Activated naive CD4-positive, alpha-beta T cell (primary cell): ENCODE measurements at places on chromosomes 13 and 19.

GRCh38 chr19:10290357-10290875 lies 664 bp downstream of the ICAM5 start:
- no peak for DNase-seq

- DNase-seq: no peak
Measured at GRCh38 chr19:38815059-38816001, 2.6 kb upstream of the LGALS4 start.

DNA sequence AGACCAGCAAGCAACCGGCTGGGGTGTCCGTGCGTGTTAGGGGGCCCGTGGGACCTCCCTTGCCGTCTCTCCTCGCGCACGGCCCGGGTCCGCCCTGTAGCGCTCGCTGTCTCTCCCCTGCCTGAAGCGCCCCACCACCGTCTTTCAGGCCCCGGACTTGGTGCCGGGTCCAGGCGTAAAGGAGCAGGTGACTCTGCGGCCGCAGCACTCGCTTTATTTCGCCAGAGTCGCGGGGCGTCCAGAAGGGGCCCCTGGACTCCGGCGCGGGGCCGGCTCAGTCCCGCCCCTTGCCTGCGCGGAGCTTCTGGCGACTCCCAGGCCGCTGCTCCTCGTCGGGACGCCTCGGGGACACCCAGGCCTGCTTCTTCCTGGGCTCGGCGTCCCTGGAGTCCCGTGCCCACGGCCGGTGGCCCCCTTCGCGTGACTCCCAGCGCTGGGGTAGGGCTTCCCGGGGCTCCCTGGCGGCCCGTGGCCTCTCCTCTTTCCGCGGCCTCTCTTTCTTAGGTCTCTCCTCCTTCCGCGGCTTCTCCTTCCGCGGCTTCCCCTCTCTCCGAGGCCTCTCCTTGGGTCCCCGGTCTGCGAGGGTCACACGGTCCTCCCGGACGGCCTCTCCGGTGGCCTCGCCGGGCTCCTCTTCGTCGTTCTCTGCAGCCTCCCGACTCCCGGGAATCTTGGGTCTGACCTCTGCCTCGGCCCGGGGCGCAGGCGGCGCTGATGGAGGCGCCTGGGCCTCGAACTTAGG lies 3.1 kb downstream of the AMH start:
- no peak for DNase-seq

DNA sequence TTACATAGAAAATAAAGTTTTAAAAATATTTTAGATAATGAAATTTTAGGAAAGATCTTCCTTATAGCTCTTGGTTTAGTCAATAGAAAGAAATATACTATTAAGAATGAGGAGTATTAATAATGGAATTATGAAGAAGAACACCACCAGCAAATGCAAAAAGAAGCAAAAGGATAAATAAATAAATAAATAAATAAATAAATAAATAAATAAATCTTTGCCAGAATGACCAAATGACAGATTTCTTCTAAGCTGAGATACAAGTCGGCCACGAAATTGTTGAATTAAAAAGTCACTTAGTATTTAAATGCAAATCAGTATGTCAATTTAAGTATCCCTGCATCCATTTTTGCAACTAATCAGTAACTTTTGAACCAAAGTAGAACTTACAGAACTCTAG lies 95.9 kb downstream of the DACH1 start:
- no peak for DNase-seq

DNA sequence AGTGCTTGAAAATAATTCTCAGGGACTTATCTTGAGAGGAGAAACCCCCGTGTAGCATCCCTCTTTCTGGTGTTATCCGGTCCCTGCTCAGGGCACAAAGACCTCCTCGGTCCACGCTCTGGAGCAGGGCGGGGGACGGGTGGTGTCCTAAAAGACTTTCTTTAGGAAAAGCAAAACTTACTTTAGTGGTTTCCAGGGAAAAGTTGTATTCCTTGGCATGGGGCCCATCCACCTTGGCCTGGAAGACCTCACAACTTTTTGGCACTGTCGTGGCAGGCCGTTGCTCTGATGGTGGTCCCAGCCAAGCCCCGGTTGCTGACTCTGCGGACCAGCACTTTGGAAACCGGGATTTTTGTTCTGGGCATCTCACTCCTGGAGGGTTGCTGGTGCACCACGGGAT lies 2.7 kb downstream of the AMER2 start:
- no peak for DNase-seq

DNA sequence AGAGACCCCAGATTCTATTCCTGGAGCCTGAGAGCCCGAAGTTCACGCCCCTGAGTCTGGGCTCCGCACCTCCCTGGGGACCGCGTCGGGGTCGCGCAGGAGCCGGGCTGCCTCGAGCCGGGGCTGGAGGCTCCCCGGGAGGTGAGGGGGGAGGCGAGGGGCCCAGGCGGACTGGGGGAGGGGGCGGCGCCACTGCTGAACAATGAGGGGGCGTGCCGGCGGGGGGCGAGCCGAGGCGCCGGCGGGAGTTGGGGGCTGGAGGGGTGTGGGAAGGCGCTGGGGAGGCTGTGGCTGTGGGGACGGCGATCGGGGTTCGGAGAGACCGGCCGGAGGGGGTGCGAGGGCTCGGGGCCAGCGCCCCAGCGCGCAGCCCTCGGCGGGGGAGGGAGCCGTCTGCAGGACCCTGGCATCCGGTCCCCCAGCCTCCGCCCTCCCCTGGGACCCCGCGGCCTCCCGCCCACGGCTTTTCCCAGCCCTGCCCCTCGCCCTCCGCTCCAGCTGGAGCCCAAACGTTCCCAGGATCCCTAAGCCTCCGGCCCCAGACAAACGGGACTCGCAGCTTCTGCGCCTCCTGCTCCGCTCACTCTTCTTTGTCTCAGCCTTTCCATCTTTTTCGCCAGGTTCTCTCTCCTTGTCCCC lies 922 bp downstream of the PLEKHG2 start:
- no peak for DNase-seq

DNA sequence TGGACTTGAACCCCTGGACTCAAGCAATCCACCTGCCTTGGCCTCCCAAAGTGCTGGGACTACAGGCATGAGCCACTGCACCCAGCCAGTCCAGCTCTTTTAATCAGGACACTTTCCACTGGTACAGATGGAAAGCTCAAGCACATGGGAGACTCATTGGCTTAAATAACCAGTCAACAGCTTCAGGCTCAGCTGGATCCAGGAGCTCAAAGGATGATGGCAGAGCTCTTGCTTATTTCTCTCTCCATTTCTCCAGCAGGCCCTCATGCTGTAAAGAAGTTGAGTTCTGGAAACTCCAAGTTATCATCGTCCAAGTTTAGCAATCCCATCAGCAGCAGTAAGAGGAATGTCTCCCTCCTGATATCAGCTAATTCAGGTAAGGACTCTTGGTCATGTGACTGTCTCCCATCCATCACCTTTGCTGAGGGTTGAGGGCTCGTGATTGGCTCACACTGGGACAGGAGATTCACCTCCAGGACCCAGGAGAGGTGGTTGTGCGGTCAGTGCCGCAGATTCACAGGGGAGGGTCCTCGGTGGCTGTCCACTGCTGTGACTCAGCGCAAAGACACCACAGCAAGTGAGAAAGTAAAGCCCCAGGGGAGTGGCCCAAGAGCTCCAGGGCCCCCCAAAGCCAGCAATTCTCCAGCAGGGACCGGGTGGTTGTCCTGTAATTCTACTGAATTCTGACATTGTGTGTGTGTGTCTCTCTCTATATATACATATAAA lies 5.1 kb downstream of the CCL25 start:
- no peak for DNase-seq

- DNase-seq: no peak
Measured at GRCh38 chr13:43039966-43040365, 16.6 kb downstream of the DNAJC15 start.

- DNase-seq: no peak
Measured at GRCh38 chr13:97423300-97424045, 10.5 kb upstream of the RAP2A start.

DNA sequence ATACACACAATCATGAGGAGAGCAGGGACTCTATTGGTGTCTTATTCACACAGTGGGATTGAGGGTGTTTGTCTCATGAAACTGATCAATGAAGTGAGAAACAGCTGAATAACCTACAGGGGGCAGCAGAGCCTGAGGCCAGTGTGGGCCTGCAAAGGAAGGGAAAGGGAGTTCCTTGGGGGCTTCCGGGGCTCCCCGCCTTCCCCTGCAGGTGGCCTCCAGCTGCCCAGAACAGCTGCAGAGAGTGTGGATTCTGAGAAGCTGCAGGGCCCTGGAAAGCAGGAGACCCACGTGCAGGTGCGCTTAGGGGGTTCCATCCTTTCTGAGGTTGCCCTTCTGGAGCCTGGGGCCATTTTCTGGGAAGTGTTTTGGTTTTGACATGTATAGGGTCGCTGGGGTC lies 20.1 kb downstream of the ZNF763 start:
- DNase-seq: no peak

DNA sequence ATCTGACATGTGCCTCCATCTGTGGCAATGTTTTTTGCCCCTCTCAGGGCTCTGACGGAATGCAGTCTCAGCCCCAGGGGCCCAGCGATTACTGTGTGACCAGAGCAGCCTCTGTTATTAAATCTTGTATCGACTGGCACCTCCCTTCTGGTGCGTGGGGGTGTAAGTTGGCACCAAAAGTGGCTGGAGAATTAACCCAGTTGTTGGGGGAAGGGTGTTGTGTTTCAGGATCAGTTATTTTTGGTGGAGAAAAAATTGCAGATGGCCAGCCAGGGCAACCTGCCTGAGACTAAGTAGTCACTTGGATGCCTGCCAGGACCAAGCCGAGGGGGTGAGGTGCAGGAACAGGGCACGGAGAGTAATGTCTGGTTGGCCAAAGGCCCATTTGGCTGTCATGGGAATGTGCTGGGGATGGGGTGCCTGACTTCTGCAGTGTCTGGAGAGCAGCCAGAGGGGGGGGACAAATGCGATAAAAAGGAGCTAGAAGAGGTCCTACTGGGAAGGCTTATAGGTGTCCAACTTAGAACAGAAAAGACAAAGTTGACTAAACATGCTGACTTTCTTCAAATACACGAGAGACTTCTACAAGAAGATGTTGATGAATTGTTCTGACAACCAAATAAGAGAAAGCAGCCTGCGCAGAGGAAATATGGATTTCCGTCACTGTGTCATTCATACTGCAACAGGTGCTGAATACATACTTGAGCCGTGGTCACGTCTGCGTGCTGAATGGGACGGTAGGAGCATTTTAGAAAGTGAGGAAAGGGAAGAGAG lies 69.8 kb downstream of the SIAH3 start:
- no peak for DNase-seq

- DNase-seq: no peak
Measured at GRCh38 chr19:16369664-16370576, 45.3 kb downstream of the KLF2 start.

- DNase-seq: no peak
Measured at GRCh38 chr13:96948127-96948526, 46.1 kb downstream of the OXGR1 start.

DNA sequence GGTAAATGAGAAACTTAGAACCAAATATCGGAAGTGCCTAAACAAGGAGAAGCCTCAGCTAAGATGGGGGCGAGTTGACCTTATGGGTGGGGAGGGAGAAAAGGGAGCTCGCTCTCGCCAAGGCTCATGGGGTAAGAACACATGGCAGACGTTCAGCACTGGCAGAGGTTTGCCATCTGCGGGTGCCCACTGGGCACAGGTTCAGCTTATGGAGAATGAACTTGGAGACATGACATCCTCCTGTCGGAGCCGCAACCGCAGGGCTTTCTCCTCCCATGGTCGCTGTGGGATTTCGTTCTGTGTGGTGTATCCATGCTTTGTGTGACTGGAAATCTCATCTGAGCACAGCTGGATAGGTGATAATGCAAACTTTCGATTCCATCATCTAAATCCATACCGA lies 36.1 kb upstream of the PEPD start:
- no peak for DNase-seq

DNA sequence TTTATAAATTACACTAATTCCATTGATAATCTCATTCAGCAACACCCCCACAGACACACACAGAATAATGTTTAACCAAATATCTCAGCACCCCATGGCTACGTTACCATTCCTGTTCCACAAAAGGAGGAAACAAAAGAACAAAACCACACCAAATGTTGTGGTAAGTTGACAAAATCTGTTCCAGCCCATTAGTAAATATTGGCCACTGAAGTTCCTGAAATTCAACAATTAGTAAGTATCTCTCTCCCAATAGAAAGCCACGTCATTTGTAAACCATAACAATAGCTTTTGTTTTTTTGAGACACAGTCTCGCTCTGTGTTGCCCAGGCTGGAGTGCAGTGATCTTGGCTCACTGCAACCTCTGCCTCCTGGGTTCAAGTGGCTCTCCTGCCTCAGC lies 2.3 kb upstream of the FCAR start:
- DNase-seq: no peak

DNA sequence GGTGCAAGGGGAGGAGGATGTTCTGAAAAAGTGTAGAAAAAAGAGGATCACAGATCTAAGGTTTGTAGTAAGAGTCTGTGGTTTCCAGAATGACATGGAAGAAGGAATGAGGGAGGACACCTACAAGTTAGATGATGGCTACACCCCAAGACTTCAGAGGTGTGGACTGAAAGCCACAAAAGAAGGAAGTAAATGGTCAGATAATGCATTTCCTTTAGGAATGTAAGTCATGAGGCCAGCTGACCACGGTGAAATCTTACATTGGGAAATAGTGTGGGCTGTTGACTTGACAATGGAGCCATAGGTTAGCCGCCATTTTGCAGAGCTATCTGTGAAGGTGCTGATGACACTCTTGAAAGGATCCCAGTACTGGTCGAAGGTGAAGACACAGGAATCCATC lies 25.3 kb upstream of the FBXO27 start:
- no peak for DNase-seq

GRCh38 chr13:26557051-26557392 lies 461 bp upstream of the WASF3 start:
- no peak for DNase-seq

DNA sequence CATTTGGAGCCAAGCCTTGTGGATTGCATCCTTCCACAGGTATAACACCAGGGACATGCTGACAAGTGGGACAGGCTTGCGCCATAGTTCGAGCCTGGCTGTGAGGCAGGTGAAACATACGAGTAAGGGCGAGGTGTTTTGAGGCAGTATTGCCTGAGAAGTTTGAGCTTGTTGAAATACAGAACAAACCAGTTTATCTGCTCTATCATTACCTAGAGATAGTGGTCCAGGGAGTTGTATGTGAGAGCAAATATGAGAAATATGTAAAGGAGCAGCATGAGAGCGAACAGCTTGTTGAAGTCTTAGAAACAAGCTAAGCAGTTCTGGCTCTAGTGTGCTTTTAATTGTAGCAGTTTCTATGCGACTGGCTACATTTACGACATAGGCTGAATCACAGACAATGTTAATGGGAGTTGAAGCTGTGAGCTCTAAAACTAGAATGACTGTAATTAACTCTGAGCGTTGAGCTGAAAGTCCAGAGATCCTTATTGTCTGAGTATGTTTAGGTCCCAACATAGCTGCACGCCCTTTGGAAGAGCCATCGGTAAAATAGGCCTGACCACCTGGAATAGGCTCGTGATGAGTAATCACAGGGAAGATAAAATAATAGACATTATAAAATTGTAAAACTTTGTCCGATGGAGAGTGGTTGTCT lies 8.2 kb downstream of the ZNF439 start:
- DNase-seq: no peak

- DNase-seq: no peak
Measured at GRCh38 chr13:37621811-37622361, 23.3 kb upstream of the POSTN start.

GRCh38 chr19:31286491-31286890 lies 62.7 kb downstream of the TSHZ3 start:
- no peak for DNase-seq
